ENCODE measurements at places on chromosomes 12 and 14. TPM values are rescaled to one million over a fixed set of nuclear protein-coding genes. Genes with fewer than 3 reads are reported as not detected.

DNA sequence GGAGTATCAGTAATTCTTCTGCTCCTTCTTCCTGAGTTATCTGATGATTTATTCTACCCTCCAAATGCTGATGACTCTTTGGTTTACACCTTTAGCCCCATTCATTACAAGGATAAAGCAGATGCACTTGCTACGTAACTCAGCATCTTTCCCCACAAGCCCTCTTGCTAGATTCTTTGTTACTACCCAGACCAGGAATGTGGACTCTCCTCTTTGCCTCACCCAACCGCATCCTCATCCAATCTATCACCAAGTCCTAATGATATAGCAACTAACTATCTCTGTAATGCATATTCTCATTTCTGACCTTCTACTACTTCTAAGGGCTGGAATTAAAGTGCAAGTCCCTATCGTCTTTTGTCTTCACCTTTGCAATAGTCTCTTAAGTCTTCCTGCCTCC lies 9.2 kb downstream of the KRT1 start:
- no peak for DNase-seq
- H3K4me1 ChIP-seq: no peaks in the 10 kb centered on the region
- peaks cover 1% of the 10 kb centered on the region for H3K27me3 ChIP-seq
- no peaks in the 10 kb centered on the region for H3K36me3 ChIP-seq
- no peak overlapping the region for H3K4me3 ChIP-seq
- H3K27ac ChIP-seq: no peak overlapping the region

KRT79 gene
- 5.4 TPM for total RNA-seq

C12orf42 gene
- total RNA-seq: not detected

DNA sequence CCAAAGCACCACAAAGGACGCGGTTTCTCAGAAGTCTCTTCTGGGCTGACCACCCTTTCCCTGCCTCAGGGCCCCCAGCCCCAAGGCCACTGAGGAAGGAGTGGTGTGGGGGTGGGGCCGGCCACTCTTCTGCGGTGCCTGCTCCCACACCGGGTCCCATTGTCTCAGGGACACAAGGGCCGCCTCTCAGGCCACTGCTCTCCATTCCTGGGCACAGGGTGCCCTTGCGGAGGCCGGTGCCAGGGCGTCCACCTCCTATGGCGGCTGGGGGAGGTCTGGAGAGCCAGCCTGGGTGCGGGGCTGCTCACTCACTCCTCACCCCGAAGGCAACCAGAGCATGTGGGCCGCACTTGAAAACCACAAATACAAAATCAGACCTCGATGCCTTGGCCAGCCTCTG lies 44.1 kb downstream of the PRIMA1 start:
- H3K36me3 ChIP-seq: no peaks in the 10 kb centered on the region
- H3K27ac ChIP-seq: no peak overlapping the region
- peaks cover 9% of the 10 kb centered on the region for H3K27me3 ChIP-seq
- H3K4me3 ChIP-seq: no peak overlapping the region

GRCh38 chr14:58718226-58719205 lies 80.8 kb downstream of the DACT1 start:
- H3K27ac ChIP-seq: no peak overlapping the region
- H3K4me1 ChIP-seq: peaks cover 5% of the 10 kb centered on the region
- no peaks in the 10 kb centered on the region for H3K36me3 ChIP-seq
- DNase-seq: no peak
- no peak overlapping the region for H3K4me3 ChIP-seq

GRCh38 chr14:56379956-56380355 lies 199.6 kb upstream of the TMEM260 start:
- no peaks in the 10 kb centered on the region for H3K36me3 ChIP-seq
- no peak for DNase-seq
- H3K27me3 ChIP-seq: no peaks in the 10 kb centered on the region
